Thoracic aorta (tissue), 2 donors: ENCODE measurements at places on chromosomes 5 and 9.

GRCh38 chr5:1118231-1118698, 6.4 kb upstream of the SLC12A7 start:
- no peaks in the 10 kb centered on the region for H3K36me3 ChIP-seq
- H3K27me3 ChIP-seq: no peaks in the 10 kb centered on the region
- no peaks in the 10 kb centered on the region for H3K4me1 ChIP-seq
- H3K4me3 ChIP-seq: no peak overlapping the region
- no peak overlapping the region for H3K27ac ChIP-seq

- no peak for DNase-seq
- H3K27me3 ChIP-seq: no peaks in the 10 kb centered on the region
- peaks cover 4% of the 10 kb centered on the region for H3K36me3 ChIP-seq
- H3K4me1 ChIP-seq: peaks cover 7% of the 10 kb centered on the region
- no peak overlapping the region for H3K4me3 ChIP-seq
Measured at GRCh38 chr5:317086-317811, 4.3 kb upstream of the AHRR start.

- H3K27me3 ChIP-seq: no peaks in the 10 kb centered on the region
- H3K4me1 ChIP-seq: no peaks in the 10 kb centered on the region
- no peaks in the 10 kb centered on the region for H3K36me3 ChIP-seq
Measured at GRCh38 chr9:107875571-107875980, 386.0 kb upstream of the KLF4 start.

- H3K4me3 ChIP-seq: no peak overlapping the region
- no peak for DNase-seq
- H3K36me3 ChIP-seq: no peaks in the 10 kb centered on the region
- H3K27me3 ChIP-seq: no peaks in the 10 kb centered on the region
- H3K4me1 ChIP-seq: no peaks in the 10 kb centered on the region
- H3K27ac ChIP-seq: no peak overlapping the region
Measured at GRCh38 chr5:178318382-178318781, 85.8 kb upstream of the PHYKPL start.

GRCh38 chr5:136749016-136749415, 383.7 kb upstream of the TRPC7 start:
- no peak overlapping the region for H3K4me3 ChIP-seq
- H3K27ac ChIP-seq: no peak overlapping the region
- DNase-seq: no peak
- H3K4me1 ChIP-seq: no peaks in the 10 kb centered on the region
- H3K36me3 ChIP-seq: no peaks in the 10 kb centered on the region

GRCh38 chr5:93130624-93131490, 450.2 kb downstream of the NR2F1-AS1 start:
- peaks cover 3% of the 10 kb centered on the region for H3K4me1 ChIP-seq
- no peak overlapping the region for H3K27ac ChIP-seq
- no peaks in the 10 kb centered on the region for H3K36me3 ChIP-seq
- DNase-seq: no peak
- H3K27me3 ChIP-seq: no peaks in the 10 kb centered on the region

- no peaks in the 10 kb centered on the region for H3K36me3 ChIP-seq
- peaks cover 65% of the 10 kb centered on the region for H3K4me1 ChIP-seq
- H3K27ac ChIP-seq: peak overlapping the region; percentile 90
- no peak for DNase-seq
Measured at GRCh38 chr5:72433522-72433921, 73.7 kb downstream of the ZNF366 start.

DNA sequence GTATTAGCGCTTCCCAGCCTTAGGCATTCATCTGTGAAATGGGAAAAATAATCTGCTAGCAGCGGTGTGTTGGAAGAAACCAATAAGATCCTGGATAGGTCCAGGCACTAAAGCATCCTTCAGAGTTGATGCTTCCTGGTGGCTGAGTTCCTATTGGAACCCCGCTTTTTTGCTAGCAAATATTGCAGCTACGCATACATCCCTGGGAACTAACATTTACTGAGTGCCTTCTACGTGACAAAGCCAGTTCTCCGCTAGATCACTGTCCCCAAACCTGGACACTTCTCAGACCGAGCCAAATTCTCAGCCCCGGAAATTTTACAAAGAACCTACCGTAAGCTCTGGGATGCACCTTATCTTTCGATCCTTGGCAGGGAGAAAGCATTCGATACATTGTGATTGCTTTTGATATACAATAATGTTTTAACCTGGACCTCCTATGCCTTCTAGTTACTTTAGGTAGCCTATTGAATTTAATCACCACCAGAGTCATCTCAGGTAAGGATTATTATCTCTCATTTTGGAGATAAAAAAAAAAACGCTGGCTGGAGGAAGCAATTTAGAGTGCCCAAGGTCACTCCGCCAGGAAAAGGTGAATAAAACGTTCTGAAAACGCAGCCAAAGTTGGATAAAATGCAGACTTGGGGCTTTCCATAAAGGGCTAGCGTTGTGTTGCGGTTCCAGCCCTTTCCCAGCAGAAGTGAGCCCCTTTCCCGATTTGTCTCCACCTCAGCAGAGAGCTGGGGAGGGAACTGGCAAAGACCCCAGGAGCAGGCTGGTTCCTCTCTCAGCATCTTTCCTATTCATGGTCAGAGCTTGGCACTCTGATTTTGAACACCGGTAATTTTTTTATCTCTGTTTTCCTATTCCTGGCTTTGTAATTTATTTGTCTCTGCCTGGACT, 2.6 kb upstream of the MSX2 start:
- no peak for DNase-seq
- H3K27me3 ChIP-seq: peaks cover 21% of the 10 kb centered on the region
- no peak overlapping the region for H3K27ac ChIP-seq
- H3K4me3 ChIP-seq: peak overlapping the region; percentile 47
- H3K36me3 ChIP-seq: no peaks in the 10 kb centered on the region

GRCh38 chr9:118896324-118897000, 472.8 kb downstream of the BRINP1 start:
- no peak overlapping the region for H3K27ac ChIP-seq
- H3K4me3 ChIP-seq: no peak overlapping the region
- no peaks in the 10 kb centered on the region for H3K36me3 ChIP-seq

GRCh38 chr5:136246122-136246521, 53.2 kb upstream of the SMIM32 start:
- no peaks in the 10 kb centered on the region for H3K27me3 ChIP-seq
- no peaks in the 10 kb centered on the region for H3K36me3 ChIP-seq
- no peaks in the 10 kb centered on the region for H3K4me1 ChIP-seq
- H3K27ac ChIP-seq: no peak overlapping the region
- H3K4me3 ChIP-seq: no peak overlapping the region

DNA sequence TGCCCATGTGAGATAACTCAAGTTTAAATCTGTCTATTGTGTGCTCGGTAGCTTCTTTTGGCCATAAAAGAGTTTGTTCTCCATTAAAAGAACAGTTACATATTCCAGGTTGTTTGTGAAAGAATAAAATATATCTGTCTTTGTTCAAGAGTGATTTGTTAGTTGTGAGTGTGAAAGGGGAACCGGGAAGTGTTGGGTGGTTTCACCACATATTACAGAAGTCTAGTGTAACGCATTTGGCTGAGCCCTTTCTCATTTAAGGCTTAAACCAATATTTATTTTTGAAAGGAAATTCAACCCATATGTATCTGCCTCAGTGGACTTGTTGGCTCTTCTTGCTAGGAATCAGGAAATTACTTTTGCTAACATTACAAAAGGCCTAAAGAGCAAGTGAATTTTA, 54.1 kb upstream of the DMRTA1 start:
- DNase-seq: no peak
- no peak overlapping the region for H3K4me3 ChIP-seq
- H3K27me3 ChIP-seq: no peaks in the 10 kb centered on the region
- H3K27ac ChIP-seq: no peak overlapping the region

DNA sequence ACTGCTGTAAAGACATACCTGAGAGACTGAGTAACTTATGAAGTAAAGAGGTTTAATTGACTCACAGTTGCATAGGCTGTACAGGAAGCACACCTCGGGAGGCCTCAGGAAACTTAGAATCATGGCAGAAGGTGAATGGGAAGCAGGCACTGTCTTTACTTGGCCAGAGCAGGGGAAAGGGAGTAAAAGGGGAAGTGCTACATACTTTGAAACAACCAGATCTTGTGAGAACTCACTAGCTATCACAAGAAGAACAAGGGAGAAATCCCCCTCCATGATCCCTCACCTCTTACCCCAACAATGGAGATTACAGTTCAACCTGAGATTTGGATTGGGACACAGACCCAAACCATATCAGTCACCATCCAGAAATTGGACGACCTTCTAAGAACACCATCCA, 1285.8 kb upstream of the CDH9 start:
- no peak overlapping the region for H3K4me3 ChIP-seq
- no peaks in the 10 kb centered on the region for H3K36me3 ChIP-seq
- no peak overlapping the region for H3K27ac ChIP-seq
- no peaks in the 10 kb centered on the region for H3K4me1 ChIP-seq
- H3K27me3 ChIP-seq: no peaks in the 10 kb centered on the region
- no peak for DNase-seq

GRCh38 chr5:176579323-176579722, 30.2 kb downstream of the CDHR2 start:
- H3K27me3 ChIP-seq: no peaks in the 10 kb centered on the region
- no peak overlapping the region for H3K4me3 ChIP-seq
- H3K27ac ChIP-seq: no peak overlapping the region
- no peak for DNase-seq

DNA sequence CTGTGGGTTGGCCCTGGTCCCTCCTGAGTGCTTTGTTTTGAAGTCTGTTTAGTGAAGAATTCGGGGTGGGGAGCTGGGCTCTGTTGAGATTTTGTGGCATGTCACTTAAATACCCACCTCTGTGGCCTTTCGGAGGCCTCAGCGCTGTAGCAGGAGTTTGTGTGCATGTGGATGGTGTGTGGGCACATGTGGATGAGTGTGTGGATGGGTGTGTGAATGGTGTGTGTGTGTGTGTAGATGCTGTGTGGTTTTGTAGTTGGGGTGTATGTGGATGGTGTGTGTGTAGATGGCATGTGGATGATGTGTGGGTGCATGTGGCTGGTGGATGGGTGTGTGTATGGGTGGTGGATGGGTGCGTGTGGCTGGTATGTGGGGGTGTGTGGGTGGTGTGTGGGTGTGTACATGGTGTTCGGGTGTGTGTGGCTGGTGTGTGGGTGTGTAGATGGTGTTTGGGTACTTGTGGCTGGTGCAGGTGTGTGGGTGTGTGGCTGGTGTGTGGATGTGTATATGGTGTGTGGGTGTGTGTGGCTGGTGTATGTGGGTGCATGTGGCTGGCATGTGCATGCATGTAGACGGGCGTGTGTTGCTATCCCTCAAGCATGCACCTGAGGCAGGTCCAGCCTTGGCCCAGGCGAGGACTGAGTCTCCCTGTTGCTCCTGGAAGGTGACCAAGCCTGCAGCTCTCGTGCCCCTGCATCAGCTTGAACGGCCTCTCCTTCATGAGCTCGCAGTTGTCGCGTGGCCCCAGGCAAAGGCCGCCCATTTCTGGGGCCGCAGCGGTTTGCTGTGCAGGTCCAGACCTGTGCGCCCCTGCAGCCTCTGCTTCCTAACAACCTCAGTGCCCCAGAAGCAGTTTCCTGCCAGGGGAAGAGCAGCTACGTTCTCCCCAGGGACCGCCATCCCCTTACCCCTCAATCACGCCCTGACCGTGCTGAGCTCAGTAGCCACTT, 54.0 kb upstream of the FCN2 start:
- H3K27me3 ChIP-seq: no peaks in the 10 kb centered on the region
- H3K4me1 ChIP-seq: no peaks in the 10 kb centered on the region
- H3K4me3 ChIP-seq: no peak overlapping the region
- H3K27ac ChIP-seq: no peak overlapping the region
- peaks cover 69% of the 10 kb centered on the region for H3K36me3 ChIP-seq

- H3K4me1 ChIP-seq: peaks cover 26% of the 10 kb centered on the region
- H3K4me3 ChIP-seq: peak overlapping the region; percentile 81
- DNase-seq: peak; percentile 62
- no peaks in the 10 kb centered on the region for H3K27me3 ChIP-seq
- no peaks in the 10 kb centered on the region for H3K36me3 ChIP-seq
Measured at GRCh38 chr9:14314424-14314928, 535 bp upstream of the NFIB start.
